NCI-H1694 (cell line): ENCODE measurements at places on chromosomes 4 and X.

DNA sequence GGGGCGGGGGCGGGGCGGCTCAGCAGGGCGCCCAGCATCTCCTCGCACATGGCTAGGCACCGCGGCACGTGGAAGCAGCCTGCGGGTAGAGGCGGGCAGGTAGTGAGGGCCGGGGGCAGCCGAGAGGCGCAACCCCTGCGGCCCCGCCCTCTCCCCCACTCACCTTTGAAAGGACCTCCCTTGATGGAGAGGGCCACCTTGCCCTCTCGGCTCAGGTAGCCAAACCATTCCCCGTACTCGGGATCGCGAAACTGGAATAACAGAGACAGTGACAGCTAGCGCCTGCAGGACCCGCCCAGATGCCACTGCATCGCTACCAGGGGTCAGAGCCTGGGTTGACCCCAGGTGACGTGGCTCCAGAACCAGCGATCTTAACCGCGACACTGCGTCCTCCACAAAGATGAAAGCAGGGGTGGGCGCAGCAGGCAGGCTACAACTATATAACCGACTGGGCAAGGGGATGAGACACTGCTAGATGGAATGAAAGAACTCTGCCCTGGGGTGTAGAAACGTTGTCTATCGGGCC lies 552 bp upstream of the NAA10 start:
- DNase-seq = no peak

- DNase-seq = no peak
Observed at GRCh38 chr4:102400898-102401297, 55.6 kb upstream of the SLC39A8 start.

- DNase-seq = no peak
Observed at GRCh38 chr4:105765690-105766407, 57.3 kb downstream of the GSTCD start.

DNA sequence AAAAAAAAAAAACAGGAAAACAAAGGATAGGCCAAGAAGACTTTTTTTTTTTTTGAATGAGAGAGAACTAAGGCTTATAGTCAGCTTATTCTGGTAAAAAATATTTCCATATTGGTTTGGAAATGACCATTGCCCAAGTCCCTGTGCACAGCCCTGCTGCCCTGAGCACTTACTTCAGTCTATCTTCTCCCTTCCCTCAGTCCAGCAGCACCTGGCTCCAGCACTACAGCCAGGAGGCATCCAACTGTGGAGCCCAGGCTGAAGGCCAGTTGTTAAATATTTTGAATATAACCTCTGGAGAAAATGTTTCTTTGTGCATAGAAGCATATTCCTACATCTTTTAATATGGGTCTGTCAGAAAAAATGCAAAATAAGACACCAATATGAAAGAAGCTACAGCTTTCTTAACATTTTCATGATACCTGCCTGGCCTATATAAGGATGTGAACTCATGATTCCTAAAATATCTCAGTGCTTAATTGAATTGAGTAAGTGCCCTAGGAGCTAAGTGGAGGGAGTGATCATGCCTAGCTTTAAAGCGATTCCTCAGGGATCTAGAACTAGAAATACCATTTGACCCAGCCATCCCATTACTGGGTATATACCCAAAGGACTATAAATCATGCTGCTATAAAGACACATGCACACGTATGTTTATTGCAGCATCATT lies 14.4 kb downstream of the LRRC66 start:
- no peak for DNase-seq

GRCh38 chrX:103533511-103534216 lies 14.4 kb upstream of the RAB40A start:
- DNase-seq = peak; percentile 79

DNA sequence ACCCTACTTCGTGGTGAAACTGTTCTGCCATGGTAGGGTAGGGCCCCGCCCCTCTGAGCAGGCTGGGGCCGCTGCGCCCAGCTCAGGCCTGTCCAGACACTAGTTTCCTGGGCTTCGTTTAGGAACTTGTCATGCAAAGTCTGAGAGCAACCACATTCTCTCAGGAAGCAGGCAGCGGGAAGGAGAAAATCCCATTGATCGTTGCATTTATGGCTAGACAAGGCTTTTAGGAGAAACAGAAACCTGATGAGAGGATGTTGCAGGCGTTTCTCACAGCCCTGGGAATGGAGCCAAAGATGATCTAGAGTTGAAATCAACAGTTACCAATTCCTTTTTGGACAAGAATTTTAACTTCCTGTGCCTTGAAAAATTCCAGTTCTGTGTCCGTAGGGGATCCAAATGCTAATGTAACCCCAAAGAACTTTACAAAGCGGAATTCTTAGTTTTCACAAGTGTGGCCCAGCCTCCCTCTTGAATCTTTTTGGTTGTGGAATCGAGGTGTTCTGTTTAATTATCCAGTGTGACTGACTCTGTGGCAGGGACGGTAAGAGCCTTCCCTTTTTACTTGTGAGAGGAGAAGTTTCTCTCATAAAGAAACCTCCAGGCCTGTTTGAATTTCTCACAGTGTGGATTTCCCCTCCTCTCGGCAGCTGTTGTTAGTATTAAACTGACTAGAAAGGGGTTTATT lies 4.5 kb upstream of the CXCL9 start:
- DNase-seq = no peak

GRCh38 chrX:43978226-43978625 lies 5.0 kb upstream of the NDP start:
- no peak for DNase-seq

DNA sequence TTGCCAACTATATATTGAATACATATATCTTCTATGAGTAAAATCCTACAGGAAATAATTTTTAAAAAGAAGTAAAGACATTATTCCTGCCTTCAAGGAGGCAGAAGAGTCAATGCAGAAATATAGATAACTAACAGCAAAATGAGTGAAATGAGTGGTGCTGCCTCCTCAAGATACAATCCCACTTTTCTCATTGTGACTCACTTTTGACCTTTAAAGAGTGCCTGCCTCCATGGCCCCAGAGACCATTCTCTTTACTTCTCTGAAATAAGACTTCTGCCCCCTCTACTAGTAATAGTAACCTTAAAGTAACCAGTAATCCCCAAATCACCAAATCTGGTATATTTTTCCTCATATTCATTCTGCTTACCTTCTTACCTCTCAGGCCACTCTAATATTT lies 15.5 kb downstream of the SLC10A7 start:
- DNase-seq = no peak

- DNase-seq = no peak
Observed at GRCh38 chr4:2767046-2767704, 11.0 kb upstream of the TNIP2 start.

DNA sequence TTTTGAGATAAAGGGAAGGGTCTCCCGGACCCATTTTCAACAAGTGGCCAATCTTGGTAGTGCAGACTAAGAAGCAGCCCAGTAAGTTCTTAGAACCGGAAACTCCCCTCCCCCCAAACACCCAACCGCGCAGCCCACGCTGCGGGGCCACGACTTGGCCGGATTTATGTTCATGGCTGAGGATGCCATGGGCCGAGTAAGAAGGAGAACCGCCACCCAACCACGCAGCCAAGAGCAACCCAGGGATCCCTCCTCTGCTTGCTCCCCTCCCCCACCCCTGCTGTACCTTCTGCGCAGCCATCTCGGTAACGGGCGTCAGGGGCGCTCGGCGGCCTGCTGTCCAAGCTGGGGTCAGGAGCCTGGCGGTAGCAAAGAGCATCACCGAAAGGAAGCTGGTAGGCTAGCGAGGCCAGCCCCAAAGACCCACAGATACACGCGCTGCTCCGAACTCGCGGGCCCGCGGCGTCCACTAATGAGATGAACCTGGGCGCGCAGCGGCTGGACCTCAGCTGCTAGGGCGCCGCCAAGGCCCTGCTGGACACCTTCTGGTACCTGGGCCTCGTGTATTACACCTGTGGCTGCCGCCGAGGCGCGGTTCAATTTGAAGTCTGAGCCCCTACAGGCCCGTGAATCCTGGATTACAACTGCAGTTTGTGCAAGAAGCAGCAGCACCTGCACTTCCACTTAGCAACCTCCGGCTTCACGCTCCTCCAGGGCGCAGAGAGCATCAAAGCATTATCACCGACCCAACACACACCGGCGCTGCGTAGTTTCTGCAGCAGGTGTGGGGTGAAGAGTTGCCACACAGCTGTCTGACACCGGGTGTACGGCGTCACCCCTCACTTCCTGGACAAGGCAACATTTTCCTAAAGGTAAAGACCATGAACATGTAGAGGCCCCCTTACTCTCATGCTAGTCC lies 63.4 kb downstream of the NUDT10 start:
- no peak for DNase-seq

DNA sequence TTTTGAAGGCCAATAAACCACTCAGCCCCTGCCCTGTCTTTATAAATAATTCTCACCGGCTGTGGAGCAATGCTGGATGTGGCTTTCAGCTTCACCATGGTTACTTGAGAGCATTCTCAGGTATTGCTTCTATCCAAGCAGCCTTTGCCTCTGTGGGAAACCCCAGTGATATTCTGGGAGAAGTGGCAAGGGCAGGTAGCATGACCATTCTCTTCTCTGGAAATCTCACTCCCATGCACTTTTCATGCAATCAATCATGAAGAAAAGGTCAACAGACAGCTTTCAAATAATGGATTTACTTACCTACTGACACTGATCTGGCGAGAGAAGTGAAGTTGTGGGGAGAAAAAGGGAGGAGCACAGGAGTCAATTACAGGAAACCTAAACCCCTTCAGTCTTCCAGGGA lies 49.5 kb downstream of the UNC5C start:
- DNase-seq = no peak

GRCh38 chr4:93947286-93947685 lies 118.7 kb downstream of the ATOH1 start:
- no peak for DNase-seq

DNA sequence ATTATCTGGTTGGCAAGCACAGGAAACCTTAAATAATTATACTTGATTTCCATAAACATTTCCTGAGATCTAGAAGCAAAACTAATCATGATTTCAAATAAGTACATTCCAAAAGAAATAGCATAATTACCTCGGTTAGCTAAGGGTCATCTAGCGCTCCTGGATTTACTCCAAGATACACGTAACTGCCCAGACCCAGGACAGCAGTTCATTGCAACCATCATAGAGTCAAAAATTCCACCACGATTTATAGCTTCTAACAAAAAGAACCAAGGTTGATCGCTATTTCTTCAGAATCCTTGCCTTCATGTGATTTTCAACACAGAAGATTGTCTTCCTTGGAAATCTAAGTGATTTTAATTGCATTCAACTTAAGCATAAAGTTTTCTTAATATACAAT lies 1235.5 kb upstream of the TENM3 start:
- DNase-seq = no peak

GRCh38 chrX:119512146-119512800 lies 44.0 kb downstream of the SLC25A5 start:
- DNase-seq = no peak

GRCh38 chr4:105674011-105674410 lies 34.5 kb downstream of the INTS12 start:
- no peak for DNase-seq

- no peak for DNase-seq
Observed at GRCh38 chrX:153831429-153832150, 1.2 kb upstream of the PDZD4 start.

DNA sequence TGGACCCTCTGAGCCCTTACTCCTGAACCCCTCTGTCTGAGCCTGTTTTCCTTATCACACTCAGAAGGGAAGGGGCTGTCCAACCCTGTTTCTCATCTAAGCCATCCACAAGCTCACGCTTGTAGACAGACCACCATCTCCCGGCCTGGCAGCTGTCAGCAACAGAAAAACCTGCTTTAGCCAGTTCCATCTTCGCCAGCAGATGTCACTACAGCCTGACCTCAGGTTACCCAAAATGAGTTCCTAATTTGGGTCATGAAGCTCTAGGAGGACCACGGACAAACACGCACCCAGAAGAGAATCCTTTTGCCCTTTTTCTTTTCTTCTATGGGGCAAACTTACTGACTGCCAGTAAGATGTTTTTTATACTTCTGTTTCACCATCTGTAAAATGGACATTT lies 445.4 kb downstream of the BCOR start:
- DNase-seq = no peak

GRCh38 chr4:68361146-68361589 lies 11.3 kb upstream of the YTHDC1 start:
- DNase-seq = no peak
